ENCODE measurements at places on chromosomes 3 and 15. TPM values are rescaled to one million over a fixed set of nuclear protein-coding genes. Genes with fewer than 3 reads are reported as not detected.

SPINK8 gene
- not detected for total RNA-seq

MST1R gene
- total RNA-seq, result 2.4 TPM

CCDC39 gene
- not detected for total RNA-seq

WDR5B gene
- total RNA-seq, result 12.3 TPM

SERPINI1 gene
- total RNA-seq, result 7.0 TPM

GNAT1 gene
- not detected for total RNA-seq

FRMD5 gene
- not detected for total RNA-seq

LRRN1 gene
- 2.5 TPM for total RNA-seq

UQCC5 gene
- total RNA-seq, result 10.3 TPM

RBP2 gene
- not detected for total RNA-seq

SCN11A gene
- 0.24 TPM for total RNA-seq

USF3 gene
- 38.9 TPM for total RNA-seq

THBS1 gene
- total RNA-seq, result 5.6 TPM

DNAH1 gene
- total RNA-seq, result 47.2 TPM

DLL4 gene
- total RNA-seq, result 0.36 TPM

RBMS3 gene
- not detected for total RNA-seq

POPDC2 gene
- 6.0 TPM for total RNA-seq

ZBTB20 gene
- 123 TPM for total RNA-seq

SMC4 gene
- total RNA-seq, result 53.8 TPM

FAM107A gene
- total RNA-seq, result not detected

TMC3 gene
- total RNA-seq, result not detected

HDC gene
- not detected for total RNA-seq

GPR171 gene
- 1.6 TPM for total RNA-seq

ZNF660 gene
- total RNA-seq, result 7.5 TPM

FETUB gene
- total RNA-seq, result not detected

NEK11 gene
- total RNA-seq, result 5.7 TPM

RASGRF1 gene
- total RNA-seq, result 9.4 TPM

RNF7 gene
- total RNA-seq, result 40.9 TPM

EPHA6 gene
- not detected for total RNA-seq

TRH gene
- not detected for total RNA-seq

ACOX2 gene
- not detected for total RNA-seq

ONECUT1 gene
- total RNA-seq, result not detected

GPR156 gene
- total RNA-seq, result 0.20 TPM

GHRL gene
- 2.8 TPM for total RNA-seq

MAPKAPK3 gene
- 18.8 TPM for total RNA-seq
